Stimulated activated CD8-positive, alpha-beta memory T cell treated with anti-CD3 and anti-CD28 coated beads, Interleukin-4, amount 100 ng/mL, for 4 hours (primary cell): ENCODE measurements at places on chromosomes 4 and X.
A peak's percentile ranks its signal among the peaks of the same experiment; 100 is the strongest.

DNA sequence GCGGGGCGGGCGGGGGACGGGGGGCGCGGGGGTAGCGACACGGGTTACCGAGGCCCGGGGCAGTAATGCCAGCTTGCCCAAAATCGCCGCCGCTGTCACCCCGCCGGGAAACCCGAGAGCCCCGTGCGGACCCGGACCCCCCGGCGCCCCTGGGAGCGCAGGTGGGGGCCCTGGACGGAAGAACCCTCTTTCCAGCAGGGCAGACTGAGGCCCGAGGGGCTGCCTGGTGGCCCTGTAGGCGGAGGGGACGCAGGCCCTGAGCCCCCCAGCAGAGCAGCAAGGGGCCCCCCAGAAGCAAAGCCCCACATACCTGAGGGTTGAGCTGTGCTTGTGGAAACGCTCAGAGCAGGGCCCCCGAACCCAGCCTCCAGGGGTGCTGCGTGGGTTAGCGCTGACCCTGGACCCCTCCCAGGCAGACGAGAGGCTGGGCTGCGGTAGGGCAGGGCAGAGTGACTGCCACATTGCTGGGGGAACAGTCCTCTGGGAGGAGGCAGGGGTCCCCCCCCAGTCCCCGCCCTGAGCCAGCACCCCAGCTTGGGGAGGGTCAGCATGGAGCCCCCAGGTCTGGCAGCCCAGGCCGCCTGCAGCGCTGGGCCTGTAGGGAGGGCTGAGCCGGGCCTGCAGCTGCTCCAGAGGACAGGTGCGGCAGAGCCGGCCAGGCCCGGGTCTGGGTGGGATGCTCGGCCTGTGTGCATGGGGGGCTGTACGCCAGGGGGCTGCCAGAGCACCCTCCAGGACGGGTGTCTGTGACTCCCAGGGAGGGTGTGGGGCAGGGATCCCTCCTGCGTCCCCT lies 646 bp downstream of the DOK7 start:
- no peak for DNase-seq

GRCh38 chr4:169818063-169818679 lies 60.4 kb upstream of the HPF1 start:
- no peak for DNase-seq

GRCh38 chr4:17780501-17781299 lies 721 bp downstream of the FAM184B start:
- DNase-seq = no peak

GRCh38 chr4:2934813-2935761 lies 28.1 kb downstream of the NOP14 start:
- DNase-seq = peak; percentile 90

- no peak for DNase-seq
Measured at GRCh38 chrX:100895365-100896075, 21.4 kb upstream of the NOX1 start.

DNA sequence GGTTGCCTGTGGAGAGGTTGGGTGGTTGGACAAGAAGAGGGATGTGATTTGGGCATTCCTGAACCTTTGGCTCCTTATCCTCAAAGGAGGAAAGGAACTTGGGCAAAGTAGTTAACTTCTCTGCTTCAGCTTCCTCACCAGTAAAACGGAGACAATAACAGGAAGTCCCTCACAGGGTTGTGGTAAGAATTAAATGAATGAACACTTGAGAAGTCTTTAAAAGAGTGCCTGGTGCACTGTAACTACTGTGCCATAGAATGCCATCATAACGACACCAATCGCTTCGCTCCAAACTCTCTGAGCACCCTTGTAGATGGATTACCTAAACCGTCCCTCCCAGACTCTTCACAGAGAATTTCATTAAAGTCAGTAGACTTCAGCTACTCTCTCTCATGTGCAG lies 10.5 kb downstream of the ZCCHC18 start:
- no peak for DNase-seq

- peak; percentile 19 for DNase-seq
Measured at GRCh38 chr4:110049951-110050925, 137.6 kb downstream of the EGF start.

GRCh38 chrX:13253223-13253622 lies 66.6 kb downstream of the ATXN3L start:
- no peak for DNase-seq

- no peak for DNase-seq
Measured at GRCh38 chr4:174575436-174575835, 53.1 kb upstream of the HPGD start.
